ENCODE measurements at places on chromosomes 12 and 14. TPM values are rescaled to one million over a fixed set of nuclear protein-coding genes. Genes with fewer than 3 reads are reported as not detected.

- no peaks in the 10 kb centered on the region for H3K36me3 ChIP-seq
- H3K27me3 ChIP-seq, result no peaks in the 10 kb centered on the region
- no peak for DNase-seq
- peaks cover 30% of the 10 kb centered on the region for H3K4me1 ChIP-seq
These were observed 108.2 kb upstream of the MED13L start for GRCh38 chr12:116385486-116386217.

- DNase-seq, result no peak
- H3K36me3 ChIP-seq, result no peaks in the 10 kb centered on the region
- no peaks in the 10 kb centered on the region for H3K27me3 ChIP-seq
These were observed 596.8 kb downstream of the SOX5 start for GRCh38 chr12:23352670-23353069.

DNA sequence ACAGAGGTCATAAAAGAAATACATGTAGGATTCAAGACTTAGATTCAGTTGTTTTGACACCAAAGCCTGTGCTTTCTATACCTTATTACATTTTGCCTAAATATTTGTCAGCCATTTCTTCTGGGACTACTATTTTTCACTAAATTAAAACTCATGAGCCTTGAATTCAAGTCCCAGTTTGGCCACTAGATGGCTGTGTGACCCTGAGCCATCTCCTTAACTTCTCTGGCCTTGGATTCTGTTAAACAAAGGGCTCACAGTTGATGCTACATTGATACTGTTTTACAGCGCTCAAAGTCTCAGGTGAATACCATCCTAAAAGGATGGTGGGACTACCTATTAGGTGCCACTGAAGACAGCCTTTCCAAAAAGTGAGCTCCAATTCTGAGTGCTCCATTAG is 39.6 kb upstream of the CCDC198 start:
- H3K27ac ChIP-seq, result no peak overlapping the region
- no peaks in the 10 kb centered on the region for H3K4me1 ChIP-seq
- no peak overlapping the region for H3K4me3 ChIP-seq
- DNase-seq, result no peak

- no peak for DNase-seq
- no peaks in the 10 kb centered on the region for H3K36me3 ChIP-seq
- no peak overlapping the region for H3K27ac ChIP-seq
- H3K27me3 ChIP-seq, result no peaks in the 10 kb centered on the region
- no peak overlapping the region for H3K4me3 ChIP-seq
These were observed 30.7 kb downstream of the ADGRD1 start for GRCh38 chr12:130984183-130985058.

- no peak for DNase-seq
- no peaks in the 10 kb centered on the region for H3K36me3 ChIP-seq
- H3K4me1 ChIP-seq, result peaks cover 7% of the 10 kb centered on the region
- no peak overlapping the region for H3K4me3 ChIP-seq
- H3K27me3 ChIP-seq, result no peaks in the 10 kb centered on the region
- H3K27ac ChIP-seq, result no peak overlapping the region
These were observed 71.0 kb downstream of the SLC25A47 start for GRCh38 chr14:100393906-100394732.

DNA sequence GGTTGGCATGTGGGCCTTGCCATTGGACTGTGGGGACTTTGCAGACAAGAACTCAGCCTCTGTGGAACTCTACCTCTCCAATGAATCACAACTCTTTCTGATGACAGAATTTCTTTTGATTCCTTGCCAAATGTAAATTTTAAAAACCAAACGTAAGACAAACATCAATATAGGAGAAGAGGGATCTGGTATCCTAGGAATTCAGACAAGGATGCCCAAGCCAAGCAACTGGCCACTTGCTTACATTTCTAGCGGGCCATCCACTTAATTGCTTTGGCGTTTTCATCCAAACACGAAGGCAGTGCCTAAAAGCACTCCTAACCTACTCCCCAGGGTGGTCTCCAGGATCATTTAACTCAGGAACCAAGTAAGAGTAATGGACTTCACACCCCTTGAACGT is 23.4 kb upstream of the RAB35 start:
- H3K36me3 ChIP-seq, result peaks cover 84% of the 10 kb centered on the region
- H3K27ac ChIP-seq, result no peak overlapping the region
- H3K4me1 ChIP-seq, result no peaks in the 10 kb centered on the region
- no peak for DNase-seq
- H3K27me3 ChIP-seq, result no peaks in the 10 kb centered on the region
- no peak overlapping the region for H3K4me3 ChIP-seq

GRCh38 chr12:116123451-116124258 is 153.8 kb downstream of the MED13L start:
- DNase-seq, result no peak
- no peak overlapping the region for H3K4me3 ChIP-seq
- peaks cover 4% of the 10 kb centered on the region for H3K4me1 ChIP-seq
- H3K36me3 ChIP-seq, result no peaks in the 10 kb centered on the region
- H3K27me3 ChIP-seq, result no peaks in the 10 kb centered on the region

GRCh38 chr12:112422531-112422930 is 3.8 kb downstream of the PTPN11 start:
- no peaks in the 10 kb centered on the region for H3K36me3 ChIP-seq
- no peaks in the 10 kb centered on the region for H3K27me3 ChIP-seq
- H3K4me3 ChIP-seq, result no peak overlapping the region

DNA sequence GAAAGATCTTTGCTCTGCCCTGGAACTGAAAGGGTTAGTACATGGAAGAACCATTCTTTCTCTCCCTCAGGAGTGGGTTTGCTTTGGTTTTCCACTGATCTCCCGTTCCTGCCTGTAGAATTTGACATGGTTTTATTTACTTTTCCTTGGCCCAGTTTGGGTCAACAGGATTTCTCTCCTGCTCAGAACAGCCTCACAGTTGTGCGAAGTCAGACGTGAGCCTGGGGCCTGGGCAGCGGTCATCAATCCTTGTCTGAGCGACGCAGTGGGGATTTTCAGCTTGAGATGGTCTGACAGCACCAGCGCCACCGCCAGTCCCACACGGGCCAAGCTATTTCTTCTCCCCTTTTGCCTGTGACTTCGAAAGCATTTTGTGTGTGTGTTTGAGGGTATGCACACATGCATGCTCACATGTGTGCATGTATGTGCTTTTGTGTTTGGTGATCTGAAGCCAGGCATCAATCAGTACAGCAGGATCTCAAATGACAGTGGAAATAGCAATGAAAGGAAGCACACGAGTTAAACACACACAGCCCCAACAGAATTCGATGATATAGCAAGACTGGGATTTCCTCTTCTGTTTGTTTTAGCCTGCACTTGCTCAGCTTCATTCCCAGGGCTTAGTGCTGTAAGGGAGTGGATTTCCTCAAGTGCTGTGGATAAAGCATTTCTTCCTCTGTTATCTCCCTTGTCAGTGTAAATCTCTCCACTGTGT is 58.3 kb downstream of the SMOC1 start:
- no peaks in the 10 kb centered on the region for H3K27me3 ChIP-seq
- no peak overlapping the region for H3K27ac ChIP-seq
- H3K36me3 ChIP-seq, result no peaks in the 10 kb centered on the region
- H3K4me1 ChIP-seq, result peaks cover 1% of the 10 kb centered on the region

- no peaks in the 10 kb centered on the region for H3K4me1 ChIP-seq
- H3K27ac ChIP-seq, result no peak overlapping the region
- no peak overlapping the region for H3K4me3 ChIP-seq
These were observed 27.3 kb downstream of the PNMA1 start for GRCh38 chr14:73686901-73687300.

The P2RX7 gene
- total RNA-seq, result 0.42 TPM

The TMEM63C gene
- total RNA-seq, result 7.0 TPM

The MORN3 gene
- total RNA-seq, result 0.93 TPM

The KRT72 gene
- not detected for total RNA-seq

All from H1 (cell line).